ENCODE measurements at places on chromosomes 3 and 15.

DNA sequence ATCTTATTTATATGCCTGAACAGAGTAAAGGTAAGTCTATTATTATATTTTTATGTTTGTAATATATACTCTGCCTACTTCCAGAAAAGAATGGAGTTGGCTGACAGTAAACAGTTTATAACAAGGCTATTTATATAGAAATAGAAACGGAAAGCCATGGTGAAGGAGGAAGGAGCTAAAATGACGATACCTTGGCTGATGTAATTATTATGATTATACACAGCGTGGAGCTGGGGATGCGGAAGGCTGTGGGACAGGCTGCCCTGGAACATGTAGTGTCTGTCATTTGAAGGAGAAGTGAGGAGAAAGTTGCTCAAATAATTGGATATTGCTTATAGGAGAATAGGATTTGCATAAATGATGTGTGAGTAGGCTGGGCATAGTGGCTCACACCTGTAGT, 37.8 kb downstream of the CEMIP start:
- DNase-seq: no peak

- DNase-seq: no peak
Observed at GRCh38 chr3:104279617-104280016, 1087.1 kb upstream of the ALCAM start.

DNA sequence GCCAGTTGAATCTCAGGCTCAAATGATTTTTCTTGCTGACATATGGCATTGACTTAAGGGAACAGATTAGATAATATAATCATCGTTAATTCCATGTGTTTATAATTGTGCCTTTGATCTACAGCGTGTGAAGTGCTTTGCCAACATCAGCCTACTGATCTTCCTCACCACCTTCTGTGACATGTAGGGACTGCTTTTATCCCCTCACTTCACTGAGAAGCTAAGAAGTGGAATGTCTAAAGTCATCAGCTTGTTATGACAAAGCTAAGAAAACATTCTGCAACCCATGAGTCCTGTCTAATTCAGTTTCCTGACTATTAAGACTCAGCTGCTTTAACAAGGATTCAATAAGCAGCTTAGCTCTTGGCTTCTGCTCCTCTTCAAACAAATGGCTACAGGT, 106.0 kb downstream of the MYH15 start:
- DNase-seq: no peak

GRCh38 chr15:85174521-85174920, 192.9 kb downstream of the PDE8A start:
- DNase-seq: no peak

DNA sequence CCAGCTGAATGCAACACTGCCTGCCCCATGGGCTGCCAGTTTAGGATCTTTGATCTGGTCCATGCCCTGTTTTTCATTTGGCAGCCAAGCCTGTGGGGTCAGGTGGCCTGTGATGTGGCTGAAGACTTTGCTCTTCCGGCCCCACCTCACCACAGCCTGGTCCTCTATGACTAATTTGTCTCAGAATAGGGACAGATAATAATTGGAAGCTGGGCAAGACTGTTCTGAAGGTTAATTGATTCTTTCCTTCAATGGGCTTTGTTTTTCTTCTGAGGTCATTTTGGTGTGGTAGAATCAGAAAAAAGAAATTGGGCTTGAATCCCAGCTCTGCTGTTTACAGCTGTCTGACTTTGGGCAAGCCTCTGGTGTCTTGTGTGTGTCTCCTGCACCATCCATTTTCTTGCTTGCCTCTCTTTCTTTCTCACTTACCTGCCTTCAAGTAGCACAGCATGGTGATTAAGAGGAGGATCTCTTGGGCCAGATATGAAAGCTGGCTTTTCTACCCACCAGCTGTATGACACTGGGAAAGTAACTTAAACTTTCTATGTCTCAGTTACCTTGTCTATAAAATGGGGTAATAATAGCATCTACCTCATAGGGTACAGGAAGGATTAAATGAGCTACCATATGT, 24.2 kb downstream of the ABHD2 start:
- no peak for DNase-seq

DNA sequence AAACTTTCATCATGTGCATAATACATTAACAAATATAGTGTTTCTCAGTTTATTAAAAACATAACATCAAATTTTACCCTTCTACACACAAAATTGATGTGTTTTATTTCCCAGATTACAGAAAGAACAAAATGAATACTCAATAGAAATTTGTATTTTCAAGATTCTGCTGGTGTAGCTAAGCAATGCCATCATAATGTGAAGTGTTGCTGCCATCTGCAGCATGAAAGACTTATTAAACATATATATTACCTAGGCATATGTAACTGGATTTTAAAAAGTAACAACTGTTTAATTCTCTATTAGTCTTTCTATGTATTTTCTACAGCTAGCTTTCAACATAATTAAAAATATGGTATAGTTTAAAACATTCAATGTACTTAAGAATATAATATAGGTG, 27.5 kb downstream of the PLSCR5 start:
- DNase-seq: peak; percentile 22

GRCh38 chr3:32945136-32945535, 6.3 kb upstream of the CCR4 start:
- no peak for DNase-seq

GRCh38 chr3:131608741-131609140, 106.0 kb upstream of the MRPL3 start:
- DNase-seq: no peak

DNA sequence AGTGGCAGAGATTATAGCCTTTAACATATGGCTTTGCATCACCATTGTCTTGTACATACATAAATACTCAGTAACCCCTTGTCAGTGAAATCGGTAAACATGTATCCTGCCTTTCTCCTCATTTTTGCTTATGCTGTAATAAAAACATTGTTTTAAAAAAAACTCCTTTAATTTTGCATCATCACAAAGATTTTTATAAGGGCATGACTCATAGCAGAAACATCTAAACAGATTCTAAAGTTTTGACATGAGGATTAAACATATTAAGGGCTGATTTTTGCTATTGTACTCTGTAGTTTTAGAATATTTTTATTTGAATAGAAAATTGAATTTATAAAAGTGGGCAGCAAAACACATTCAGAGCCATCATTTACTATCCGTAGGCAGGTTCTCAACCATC, 275.9 kb downstream of the ZIC4 start:
- DNase-seq: no peak

All from effector CD4-positive, alpha-beta T cell (primary cell).